ENCODE measurements at places on chromosomes 1 and 21. TPM values are rescaled to one million over a fixed set of nuclear protein-coding genes. Genes with fewer than 3 reads are reported as not detected.

The CACNA1E gene
- total RNA-seq = not detected

The TMEM51 gene
- total RNA-seq = 0.11 TPM

The MIXL1 gene
- not detected for total RNA-seq

The IRF2BP2 gene
- 200 TPM for total RNA-seq

The S100A9 gene
- not detected for total RNA-seq

The NR0B2 gene
- total RNA-seq = not detected

DNA sequence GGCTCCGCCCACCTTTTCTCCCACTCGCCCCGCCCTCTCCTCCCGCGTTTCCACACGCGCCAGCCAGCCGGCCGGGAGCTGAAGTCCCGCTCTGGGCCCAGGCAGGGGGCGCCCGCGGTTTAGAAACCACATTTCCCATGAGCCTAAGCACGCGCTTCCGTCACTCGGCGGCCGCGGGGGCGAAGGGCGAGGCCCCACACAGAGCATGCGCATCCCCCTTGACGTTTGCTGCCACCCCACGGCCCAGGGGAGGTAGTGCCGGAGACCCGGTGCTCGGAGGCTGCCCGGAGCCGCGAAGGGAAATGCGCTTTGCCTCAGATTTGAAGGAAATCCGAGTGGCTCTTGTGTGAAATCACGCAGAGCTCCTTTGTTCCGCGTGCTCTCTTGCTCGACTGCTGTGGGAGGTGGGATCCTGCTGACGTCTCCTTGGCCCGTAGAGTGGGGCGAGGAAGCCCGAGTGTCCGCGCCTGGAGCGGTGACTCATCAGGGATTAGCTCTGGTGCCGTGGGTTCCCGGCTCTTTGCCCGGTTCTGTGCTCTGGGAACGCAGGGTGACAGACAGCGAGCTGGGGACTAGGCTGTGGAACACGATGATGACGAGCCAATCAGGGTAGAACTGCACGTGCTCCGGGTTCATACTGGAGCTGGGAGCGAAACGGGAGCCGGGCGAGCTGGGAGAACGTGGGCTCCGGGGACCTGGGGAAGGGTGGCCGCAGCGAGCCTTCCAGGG lies 406 bp upstream of the B3GALNT2 start:
- peak; percentile 99 for DNase-seq

- no peak for DNase-seq
Measured at GRCh38 chr1:170676628-170677027, 12.7 kb downstream of the PRRX1 start.

GRCh38 chr1:205782627-205783432 lies 7.5 kb upstream of the RAB29 start:
- DNase-seq = no peak

DNA sequence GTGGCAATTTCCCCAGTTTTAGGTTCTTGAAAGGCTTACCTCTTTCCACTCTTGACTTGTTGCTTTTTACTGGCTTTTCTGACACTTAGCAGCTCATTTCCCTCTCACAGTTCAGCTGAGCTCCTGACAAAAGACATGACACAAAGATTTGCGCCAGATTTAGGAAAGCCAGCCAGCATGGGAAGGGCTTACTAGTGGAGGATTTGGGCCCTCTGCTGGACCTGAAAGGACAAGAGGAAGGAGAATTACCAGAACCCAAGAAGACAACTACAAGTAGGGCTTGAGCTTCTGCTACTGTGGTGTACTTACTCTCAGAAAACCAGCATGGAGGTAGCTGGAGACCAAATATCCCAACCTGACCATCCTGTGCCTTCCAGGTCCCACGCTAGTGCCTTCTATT lies 784.5 kb downstream of the BRINP3 start:
- no peak for DNase-seq
